ENCODE measurements at places on chromosomes 2 and 18.

- no peak for DNase-seq
These were observed 122.2 kb upstream of the CCDC195 start for GRCh38 chr2:224838335-224838734.

GRCh38 chr2:43060390-43061016, 165.9 kb downstream of the ZFP36L2 start:
- no peak for DNase-seq

GRCh38 chr2:127589841-127590240, 54.4 kb downstream of the MYO7B start:
- no peak for DNase-seq

DNA sequence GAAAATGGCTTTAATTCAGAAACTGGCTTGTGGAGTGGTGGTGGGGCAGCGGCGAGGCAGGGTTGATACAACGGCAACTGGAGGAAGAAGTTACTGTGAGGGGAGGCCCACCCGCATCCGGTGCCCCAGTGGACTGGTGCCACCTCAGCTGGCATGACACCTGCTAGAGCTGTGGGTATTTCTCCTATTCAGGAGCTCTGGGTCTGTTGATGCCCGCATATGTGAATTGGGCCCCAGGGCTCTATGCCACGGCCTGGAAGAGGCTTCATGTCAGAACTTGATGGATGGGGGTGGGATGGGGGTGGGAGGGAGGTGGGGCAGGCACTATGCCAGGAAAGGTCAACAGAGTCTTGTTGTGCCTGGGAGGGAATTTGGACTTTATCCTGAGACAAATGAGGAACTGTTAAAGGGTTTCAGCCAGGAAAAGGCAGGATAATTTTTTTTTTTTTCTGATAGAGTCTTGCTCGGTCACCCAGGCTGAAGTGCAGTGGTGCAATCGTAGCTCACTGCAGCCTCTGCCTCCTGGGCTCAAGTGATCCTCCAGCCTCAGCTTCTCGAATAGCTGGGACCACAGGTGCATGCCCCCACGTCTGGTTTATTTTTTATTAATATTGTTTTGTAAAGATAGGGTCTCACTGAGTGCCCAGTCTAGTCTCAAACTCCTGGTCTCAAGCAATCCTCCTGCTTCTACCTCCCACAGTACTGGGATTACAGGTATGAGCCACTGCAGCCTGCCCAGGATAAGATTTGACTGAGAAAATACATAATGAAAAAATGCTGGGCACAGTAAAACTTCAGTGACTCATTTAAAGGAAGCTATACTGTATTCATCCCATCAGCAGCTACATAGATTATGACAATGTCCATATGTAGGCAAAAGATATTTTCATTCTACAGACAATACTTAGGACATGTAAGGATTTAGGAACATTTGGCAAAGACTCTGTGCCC, 52.6 kb downstream of the SH2D6 start:
- no peak for DNase-seq

- DNase-seq: no peak
These were observed 809.2 kb upstream of the SOX11 start for GRCh38 chr2:4882941-4883340.

DNA sequence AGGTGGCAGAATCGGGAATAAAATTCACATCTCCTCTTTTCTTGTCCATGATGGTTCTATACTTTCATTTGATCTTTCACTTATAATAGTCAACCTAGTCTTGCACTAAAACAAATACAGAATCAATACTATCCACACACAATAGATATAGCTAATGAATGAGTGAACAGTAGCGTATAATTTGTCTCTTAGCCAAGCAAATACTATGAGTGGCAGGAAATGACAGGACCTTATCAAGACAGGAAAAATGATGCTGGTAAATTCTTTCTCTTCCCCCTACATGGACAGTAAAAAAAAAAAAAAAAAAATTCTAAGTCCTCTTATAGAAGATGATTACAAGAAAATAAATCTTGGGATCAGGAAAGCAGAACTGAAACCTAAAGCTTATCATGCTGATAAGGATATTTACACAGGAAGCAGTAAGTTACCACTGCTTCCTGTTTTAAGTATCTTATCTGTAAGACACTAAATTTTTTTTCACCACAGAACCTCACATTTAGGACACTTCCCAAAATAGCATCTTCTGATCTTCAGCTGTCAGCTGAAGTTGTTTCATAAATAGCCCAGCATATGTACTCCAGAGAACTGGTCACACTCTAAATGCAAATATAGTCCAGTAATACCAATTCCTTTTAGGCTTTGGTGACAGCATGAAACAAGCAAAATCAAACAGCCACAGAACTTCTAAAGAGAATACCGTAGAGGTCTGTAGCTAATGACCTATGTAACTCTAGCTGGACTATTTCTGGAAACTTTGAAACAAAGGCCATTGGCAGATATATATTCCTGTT, 27.0 kb downstream of the IRS1 start:
- DNase-seq: no peak

DNA sequence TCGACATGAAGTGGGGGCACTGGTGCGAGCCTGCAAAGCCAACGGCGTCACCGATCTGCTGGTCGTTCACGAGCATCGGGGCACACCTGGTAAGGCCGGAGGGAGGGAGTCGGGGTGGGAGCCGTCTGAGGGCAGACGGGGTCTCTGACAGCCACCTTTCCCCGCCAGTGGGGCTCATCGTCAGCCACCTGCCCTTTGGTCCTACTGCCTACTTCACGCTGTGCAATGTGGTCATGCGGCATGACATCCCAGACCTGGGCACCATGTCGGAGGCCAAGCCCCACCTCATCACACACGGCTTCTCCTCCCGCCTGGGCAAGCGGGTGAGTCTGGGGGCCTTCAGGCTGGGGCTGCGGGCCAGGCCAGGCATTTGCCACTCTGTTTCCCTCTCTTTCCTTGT, 2.9 kb downstream of the IMP4 start:
- no peak for DNase-seq

- DNase-seq: no peak
These were observed 16.3 kb upstream of the MYO1B start for GRCh38 chr2:191228861-191229260.

DNA sequence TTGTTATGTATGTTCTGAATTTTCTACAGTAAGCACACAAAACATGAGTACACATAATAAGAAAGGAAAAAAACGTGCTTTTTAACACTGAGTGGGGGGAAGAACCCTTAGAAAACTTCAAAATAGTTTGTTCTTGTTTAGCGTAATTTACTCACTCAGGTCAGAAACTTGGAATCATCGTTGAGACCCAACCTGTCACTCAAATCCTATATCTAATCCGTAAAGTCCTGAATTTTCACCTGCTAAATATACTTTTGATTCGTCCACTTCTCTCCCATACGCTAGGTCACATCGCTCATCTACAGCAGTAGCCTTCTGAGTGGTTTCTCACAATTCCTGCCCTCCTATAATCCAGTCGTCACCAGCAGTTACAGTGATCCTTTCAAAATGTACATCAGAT, 767 bp downstream of the TPRKB start:
- DNase-seq: no peak

DNA sequence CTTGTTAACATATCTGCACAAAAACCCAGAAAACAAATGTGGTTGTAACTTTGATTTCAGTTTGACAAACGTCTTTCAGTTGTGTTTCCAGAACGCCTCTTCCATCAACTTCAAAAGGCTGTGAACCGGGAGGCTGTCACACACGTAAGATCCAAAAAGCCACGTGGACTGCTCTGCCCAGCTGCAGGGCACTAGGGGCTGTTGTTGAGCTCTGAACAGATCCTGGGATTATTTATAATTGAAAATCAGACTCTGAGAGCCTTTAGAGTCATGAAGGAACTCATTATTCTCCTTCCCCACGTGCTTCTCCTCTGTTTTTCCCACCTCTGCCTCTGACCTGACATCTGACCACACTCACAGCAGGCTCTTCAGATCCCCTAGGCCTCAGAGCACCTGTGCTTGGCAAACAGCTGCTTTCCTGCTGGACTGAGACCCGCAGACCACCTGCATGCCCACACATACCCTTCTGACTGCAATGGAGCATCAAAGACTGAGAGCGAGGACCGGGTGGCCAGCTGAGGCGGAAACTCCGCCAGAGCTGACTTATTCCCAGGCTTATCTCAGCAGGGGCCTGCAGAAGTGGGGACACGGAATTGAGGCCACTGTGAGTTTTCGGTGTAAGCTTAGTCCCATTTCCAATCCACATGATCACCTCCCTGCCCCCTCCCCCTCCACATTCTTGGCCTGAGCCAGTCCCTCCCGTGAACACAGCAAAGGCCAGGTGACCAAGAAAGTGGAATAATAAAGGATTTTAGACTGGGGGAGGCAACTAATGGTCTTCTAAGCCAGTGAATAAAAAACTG, 114.8 kb downstream of the ATL2 start:
- DNase-seq: no peak

- DNase-seq: no peak
These were observed 948.6 kb upstream of the CHAC2 start for GRCh38 chr2:52818958-52819357.

- DNase-seq: no peak
These were observed 326.7 kb downstream of the SUCLG1 start for GRCh38 chr2:84132370-84132769.

- DNase-seq: no peak
These were observed 119.3 kb downstream of the SETBP1 start for GRCh38 chr18:44799907-44800421.

DNA sequence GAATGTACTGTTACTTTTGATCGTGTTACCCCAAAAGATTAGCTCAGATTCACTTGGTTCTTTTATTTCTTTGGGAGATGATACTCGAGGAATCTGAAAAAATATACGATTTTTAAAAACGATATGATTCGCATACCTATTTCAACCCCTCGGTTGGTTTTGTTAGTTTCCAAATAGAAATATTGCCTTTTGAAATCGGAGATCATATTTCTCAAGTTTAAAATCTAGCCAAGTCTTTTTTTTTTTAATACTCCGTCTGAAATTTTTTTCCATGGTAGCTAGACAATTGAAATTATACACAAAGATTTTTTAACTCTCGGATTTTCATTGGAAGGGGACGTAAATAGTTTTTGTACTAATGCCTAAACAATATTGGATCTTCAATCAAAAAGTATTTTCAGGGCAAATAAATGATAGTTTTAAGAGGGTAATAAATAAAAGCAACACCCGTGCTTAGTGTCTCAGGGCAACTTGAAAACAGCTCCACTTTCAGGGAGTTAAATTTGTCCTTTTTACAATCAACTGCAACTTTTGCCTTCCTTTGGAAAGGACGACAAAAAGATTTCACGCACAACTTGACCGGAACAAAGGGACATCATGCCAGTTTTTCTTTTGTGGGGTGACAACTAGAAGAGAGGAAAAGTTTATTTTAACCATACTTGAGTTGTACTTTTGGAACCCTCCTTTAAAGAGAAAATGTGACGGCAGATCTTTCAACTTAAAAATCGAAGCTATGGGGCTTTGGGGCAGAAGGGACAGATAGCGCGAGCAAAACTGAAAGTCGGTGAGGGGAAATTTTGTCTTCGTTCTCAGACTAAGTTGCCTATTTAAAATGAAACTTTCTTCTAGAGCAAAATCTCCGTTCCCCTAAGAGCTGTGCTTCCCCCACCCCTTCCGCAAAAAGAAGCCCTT, 5.8 kb upstream of the ONECUT2 start:
- DNase-seq: no peak

- DNase-seq: no peak
These were observed 14.9 kb downstream of the ICOS start for GRCh38 chr2:203951366-203951902.

GRCh38 chr2:138095336-138095735, 131.1 kb downstream of the HNMT start:
- DNase-seq: no peak

GRCh38 chr2:106323337-106324013, 129.4 kb upstream of the UXS1 start:
- DNase-seq: no peak

DNA sequence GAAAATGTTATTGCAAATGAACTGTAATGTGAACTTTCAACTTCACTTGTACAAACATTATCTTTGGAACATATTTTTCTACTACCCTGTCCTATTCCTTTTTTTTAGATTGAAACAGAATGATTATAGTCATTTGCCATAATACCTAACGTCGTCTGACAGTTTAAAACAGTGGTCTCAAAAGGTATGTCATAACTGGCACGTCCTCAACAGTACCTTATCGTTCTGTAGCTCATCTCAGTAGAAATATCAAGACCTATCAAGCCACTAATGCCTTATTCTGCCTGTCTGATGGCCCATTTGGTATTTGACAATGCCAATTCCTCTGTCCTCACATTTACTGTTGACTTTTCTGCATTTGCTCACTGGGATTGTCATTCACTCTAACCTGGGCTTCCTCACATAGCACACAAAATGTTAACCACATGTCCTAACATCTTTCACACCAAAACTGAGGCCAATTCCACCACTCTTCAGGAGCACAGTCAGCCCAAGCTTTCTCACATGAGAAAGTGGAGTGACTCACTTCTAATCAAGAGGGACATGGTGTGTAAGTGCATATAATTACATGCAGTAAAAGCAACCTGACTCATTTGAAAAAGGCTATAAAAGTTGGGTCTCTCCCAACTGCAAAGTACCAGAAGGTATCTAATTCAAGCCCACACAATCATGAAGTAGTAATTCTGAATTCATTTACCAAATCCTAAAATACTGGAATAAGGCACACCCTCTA, 34.8 kb downstream of the DNER start:
- no peak for DNase-seq

GRCh38 chr2:109317471-109318095, 188.6 kb downstream of the SH3RF3 start:
- no peak for DNase-seq

DNA sequence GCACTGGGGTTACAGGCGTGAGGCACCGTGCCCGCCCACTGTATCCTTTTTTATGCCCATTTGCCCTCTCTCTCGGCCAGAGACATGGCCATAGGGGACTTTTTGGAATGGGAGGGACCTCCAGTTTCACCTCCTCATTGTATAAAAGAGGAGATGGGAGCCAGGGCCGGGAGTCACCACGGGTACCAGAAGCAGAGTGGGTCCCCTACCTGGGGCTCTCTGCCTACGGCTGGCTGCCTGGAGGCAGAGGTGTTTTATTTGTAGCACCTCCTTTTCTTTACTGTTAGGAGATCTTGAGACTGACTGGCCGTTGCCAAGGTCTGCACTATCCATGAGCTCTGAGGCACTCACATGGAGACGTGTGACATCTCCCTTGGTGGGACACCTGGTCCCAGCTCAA, 162.8 kb downstream of the LDLRAD4 start:
- DNase-seq: no peak

DNA sequence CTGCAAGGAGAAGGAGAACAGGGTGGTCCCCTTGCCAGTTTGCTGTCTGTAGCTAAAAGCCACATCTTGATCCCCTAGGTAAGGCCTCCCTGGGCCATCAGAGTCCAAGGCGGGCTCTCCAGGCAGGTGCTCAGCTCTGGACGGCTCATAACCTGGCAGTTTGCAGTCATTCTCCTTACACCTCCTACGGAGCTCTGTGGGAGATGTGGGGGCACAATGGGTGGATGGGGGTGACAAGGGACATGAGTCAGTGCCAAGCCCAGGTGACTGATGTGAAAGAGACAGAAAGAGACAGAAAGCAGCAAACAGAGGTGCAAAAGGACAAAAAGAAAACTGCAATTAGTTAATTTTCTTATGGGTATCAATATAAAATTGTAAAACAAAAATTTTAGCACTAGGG, 120.6 kb upstream of the ZBTB14 start:
- DNase-seq: no peak

- no peak for DNase-seq
These were observed 34.5 kb downstream of the PIK3C3 start for GRCh38 chr18:41989508-41989907.

- DNase-seq: no peak
These were observed 159.7 kb upstream of the LHCGR start for GRCh38 chr2:48915227-48915626.

GRCh38 chr2:65710779-65711295, 278.4 kb upstream of the SPRED2 start:
- DNase-seq: peak; percentile 26

Measured in endothelial cell (in vitro differentiated cells).